NCI-H2081 (cell line): ENCODE measurements at places on chromosomes 7 and 10.

DNA sequence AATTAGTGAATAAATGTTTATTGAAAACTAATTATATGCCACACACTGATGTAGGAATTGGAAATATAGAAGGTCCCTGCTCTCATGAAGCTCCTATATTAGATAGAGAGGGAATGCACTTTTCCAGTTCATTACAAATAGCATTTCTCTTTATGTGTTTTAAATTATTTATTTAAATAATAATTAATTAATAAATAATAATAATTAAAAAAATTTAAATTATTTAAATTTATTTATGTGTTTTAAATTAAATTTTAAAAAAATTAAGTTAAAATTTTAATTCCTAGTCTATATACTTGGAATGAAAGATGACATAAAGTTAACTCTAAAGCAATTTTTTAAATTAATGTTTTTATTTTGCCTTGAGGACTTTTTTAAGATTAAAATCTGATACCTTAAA, 121.7 kb upstream of the ZNF804B start:
- DNase-seq = no peak

DNA sequence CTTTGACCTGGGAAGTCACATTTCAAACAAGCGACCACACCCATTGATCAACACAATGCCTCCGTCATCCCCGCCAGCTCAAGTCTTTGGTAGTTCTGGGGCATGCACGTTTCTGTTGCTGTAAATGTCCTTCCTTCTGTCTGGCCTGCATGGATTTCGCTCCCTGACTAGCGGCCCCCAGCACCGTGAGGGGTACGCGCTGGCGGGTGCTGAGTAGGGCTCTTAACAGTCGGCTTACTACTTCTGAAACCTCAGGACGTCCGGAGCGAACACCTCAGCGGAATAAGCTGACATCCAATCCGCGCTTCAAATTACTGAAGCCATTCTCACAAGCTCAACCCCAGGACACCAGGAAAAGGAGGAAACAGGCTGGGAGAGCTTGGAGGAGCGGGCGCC, 505 bp downstream of the NUDCD3 start:
- DNase-seq = no peak

DNA sequence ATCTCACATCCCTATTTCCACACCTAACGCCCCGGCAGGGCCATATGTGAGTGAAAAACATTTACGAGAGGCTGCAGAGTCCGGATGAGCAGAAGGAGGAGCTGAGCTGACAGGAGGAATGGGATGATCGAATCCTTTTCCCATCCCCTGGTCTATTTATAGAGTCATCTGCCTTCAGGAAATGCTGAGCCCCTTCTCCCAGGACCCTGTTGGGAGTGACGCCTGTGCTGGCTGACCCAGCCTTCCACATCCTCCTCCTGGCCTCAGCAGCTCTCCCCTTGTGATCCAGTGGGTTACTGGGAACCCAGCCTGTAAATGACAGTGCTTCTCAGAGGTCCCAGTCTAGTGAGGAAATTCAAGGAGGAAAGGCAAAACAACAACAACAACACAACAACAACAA, 16.6 kb downstream of the DENND2A start:
- no peak for DNase-seq

DNA sequence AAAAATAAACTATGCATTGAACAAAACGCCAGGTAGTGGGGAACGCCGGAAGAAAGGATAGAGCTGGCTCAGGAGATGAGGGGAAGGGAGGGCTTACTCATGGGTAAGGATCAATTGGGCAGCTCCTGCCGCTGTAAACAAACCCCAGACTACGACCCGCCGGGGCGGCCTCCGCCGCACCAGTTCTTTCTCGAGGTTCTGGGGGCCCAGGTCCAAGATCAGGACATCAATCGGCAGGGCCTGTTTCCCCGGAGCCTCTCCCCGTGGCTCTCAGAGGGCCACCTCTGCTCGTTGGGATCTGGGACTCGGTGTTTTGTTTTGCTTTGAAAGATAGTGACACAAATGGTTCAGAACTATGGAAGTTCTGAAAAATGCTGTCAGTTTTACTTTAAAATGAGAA, 140.4 kb downstream of the ELFN1 start:
- no peak for DNase-seq

GRCh38 chr10:37222046-37222445, 96.6 kb downstream of the ANKRD30A start:
- DNase-seq = no peak

DNA sequence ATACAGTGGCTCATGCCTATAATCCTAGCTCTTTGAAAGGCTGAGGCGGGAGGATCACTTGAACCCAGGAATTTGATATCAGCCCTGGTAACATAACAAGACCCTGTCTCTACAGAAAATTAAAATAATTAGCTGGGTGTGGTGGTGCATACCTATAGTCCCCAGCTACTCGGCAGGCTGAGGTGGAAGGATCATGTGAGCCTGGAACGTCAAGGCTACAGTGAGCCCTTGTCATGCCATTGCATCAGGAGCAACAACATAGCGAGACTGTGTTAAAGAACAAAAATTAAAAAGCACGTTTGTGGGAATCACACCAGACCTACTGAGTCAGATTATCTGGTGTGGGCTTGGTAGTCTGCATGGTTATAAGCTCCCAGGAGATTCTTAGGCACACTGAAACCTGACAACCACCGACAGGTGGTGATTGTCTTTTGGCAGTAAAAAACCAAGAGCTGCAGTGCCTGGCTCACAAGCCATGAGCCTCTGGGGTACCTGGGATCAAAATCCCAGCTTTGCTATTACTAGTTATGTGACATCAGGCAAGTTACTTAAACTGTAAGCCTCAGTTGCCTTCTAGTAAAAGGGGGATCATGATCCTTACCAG, 146.9 kb downstream of the SND1 start:
- peak; percentile 14 for DNase-seq

GRCh38 chr10:130009228-130009627, 45.2 kb upstream of the EBF3 start:
- DNase-seq = no peak

DNA sequence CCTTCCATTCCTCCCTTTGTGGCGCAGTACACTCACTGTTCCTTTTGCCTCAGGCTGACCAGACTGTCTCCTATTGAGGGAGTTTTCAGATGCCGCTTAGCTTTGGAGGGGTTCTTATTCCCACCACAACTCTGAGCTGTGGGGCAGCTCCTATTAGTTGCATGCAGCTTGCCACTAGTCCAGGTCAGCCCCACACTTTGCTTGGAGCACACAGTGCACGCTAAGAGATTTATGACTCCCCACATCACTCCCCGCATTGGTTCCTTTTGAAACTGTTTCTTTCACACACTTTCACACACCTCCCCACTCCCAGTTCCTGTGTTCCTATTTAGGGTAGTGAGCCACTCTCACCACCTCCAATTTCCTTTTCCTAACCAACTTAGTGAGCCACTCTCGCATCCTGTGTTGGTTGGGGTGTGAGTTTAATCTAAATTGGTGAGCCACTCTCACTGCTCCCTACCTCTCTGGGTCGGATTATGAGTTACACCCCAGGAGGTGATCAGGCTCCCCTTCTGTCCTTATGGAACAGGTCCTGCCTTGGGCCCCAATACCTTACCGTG, 10.4 kb upstream of the ZNF485 start:
- no peak for DNase-seq

GRCh38 chr7:93949423-93949822, 27.9 kb downstream of the GNG11 start:
- no peak for DNase-seq

GRCh38 chr10:116857156-116857555, 7.9 kb downstream of the ENO4 start:
- DNase-seq = no peak

DNA sequence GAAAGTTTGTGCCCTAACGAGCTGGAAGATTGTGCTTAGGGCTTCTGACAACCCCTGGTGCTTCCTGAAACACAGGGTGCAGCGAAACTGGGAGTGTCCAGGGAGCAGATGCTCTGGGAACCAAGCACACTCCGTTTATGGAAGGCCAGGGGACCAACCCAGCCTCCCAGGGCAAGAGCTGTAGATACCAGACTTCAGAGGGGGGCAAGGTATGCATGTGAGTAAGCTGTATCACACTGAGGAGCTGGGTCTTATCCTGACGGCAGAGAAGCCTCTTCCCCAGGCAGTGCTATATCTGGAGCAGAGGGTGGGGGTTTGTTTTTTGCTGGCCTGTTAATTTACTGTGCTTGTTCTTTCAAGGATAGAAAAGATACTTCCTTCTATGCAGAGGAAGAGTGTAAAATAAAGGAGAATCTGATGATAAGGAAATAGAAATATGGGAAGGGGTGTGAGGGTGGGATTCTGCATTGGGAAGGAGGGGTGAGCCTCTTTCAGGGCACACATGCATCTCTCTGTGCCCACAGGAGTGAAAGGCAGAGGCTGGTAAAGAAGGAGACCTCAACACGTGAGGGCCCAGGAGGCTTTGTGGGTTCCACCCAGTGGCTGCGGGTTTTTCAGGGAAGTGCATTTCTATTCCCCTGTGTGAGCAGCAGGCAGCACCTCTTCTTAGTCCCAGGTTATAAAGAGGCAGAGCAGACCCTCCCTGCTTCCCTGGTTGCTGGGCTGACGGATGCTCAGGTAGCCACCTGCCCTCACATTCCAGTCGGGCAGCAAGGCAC, 314.1 kb downstream of the TCERG1L start:
- no peak for DNase-seq

DNA sequence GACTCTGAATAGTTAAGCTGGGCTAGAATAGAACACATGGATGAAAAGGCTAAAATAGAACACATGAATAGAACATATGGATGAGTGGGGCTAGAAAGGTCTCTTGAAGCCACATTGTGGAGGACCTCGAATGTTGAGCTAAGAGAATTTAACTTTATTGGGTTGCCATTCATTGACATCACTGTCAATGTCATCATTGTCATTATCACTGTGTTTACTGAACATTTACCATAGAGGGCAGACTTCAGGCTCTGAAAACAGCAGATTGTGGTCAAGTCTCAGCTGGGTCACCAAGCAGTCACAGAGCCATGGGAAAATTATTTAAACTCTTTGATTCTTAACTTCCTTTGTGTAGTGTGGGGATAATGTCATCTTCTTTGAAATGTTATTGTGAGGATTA, 80.4 kb downstream of the WDFY4 start:
- DNase-seq = no peak

GRCh38 chr10:112949143-112949823, 764 bp upstream of the TCF7L2 start:
- DNase-seq = no peak

GRCh38 chr10:132363376-132363775, 31.4 kb downstream of the LRRC27 start:
- no peak for DNase-seq

GRCh38 chr7:155800301-155800700, 12.0 kb downstream of the SHH start:
- no peak for DNase-seq

GRCh38 chr7:108947526-108947925, 377.9 kb downstream of the DNAJB9 start:
- DNase-seq = no peak

- no peak for DNase-seq
These were observed 83.5 kb upstream of the INHBA start for GRCh38 chr7:41786404-41786803.

DNA sequence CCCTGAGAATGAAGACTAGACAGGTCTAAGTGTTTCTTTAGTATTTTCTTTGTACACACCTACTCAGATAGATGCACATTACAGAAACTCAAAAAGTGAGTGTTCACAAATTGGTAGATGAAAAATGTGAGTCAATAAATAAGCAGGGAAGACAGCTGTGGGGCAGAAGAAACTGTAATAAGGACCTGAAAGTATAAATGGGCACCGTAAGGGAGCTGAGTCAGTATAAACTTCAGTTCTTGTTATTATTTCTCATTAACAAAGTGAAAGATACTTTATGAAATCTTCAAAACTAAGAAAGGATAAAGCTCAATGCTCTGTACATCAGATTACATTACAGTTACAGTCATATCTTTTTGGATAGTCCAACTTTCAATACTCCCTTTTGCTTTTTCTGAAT, 2.5 kb downstream of the MTPN start:
- DNase-seq = no peak

- no peak for DNase-seq
These were observed 34.5 kb downstream of the ZNF775 start for GRCh38 chr7:150413640-150414081.
